ENCODE measurements at places on chromosomes 2 and 18.

DNA sequence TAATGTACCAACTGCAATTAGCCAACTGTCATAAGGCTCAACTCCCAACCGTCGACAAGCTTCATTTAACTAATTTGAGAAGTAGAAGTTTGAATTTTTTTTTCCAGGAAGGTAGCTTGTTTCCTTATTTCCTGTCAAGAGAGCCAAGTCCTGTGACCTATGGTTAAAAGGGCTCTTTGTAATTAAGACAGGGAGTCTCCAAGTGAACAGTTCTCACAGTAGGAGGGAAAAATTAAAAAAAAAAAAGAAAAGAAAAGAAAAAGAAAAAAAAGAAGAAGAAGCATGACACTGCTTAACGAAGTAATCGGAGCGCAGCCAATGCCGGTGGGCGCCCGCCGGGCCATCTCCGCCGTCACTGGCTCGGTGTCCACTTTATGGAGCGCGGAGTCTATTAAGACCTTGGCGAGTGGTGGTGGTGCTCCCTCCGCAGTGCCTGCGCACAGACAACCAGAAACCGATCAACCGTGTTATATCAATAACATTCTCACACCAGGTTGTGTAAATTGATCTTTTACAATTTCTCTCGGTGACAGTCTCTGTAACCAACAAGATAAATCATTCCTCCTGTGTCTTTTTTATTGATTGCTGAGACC, 197.2 kb upstream of the POU3F3 start:
- DNase-seq = no peak
- no peak overlapping the region for H3K4me3 ChIP-seq
- no peaks in the 10 kb centered on the region for H3K36me3 ChIP-seq

GRCh38 chr2:127619203-127619590, 26.8 kb upstream of the GPR17 start:
- no peak for DNase-seq
- H3K27ac ChIP-seq = no peak overlapping the region
- H3K36me3 ChIP-seq = no peaks in the 10 kb centered on the region
- H3K27me3 ChIP-seq = no peaks in the 10 kb centered on the region

- H3K27ac ChIP-seq = no peak overlapping the region
- no peak for DNase-seq
- no peaks in the 10 kb centered on the region for H3K36me3 ChIP-seq
Measured at GRCh38 chr18:78494204-78495085, 485.2 kb upstream of the SALL3 start.

DNA sequence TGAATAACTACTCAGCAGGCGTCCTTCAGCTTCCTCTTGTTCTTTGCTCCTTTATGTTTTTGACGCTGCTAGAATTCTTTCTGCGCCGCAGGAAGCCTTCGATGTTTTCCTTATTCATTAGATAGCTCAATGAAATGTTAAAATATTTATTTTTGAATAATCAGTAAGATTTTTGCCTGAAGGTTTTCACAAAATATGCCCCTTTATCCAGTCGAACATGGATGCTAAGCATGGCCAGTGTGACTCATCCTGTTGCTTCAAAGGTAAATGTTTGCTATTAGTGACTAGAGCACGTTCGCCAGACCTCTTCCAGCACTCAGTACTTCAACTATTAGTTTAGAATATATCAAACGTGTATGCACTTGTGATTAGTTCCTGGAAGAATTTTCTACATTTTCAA, 7.6 kb upstream of the MEIS1 start:
- H3K4me1 ChIP-seq = no peaks in the 10 kb centered on the region
- no peaks in the 10 kb centered on the region for H3K36me3 ChIP-seq
- H3K4me3 ChIP-seq = peak overlapping the region; percentile 55
- no peak for DNase-seq
- H3K27me3 ChIP-seq = no peaks in the 10 kb centered on the region

GRCh38 chr18:42611134-42611533, 504.4 kb downstream of the RIT2 start:
- no peaks in the 10 kb centered on the region for H3K27me3 ChIP-seq
- no peak overlapping the region for H3K27ac ChIP-seq
- no peak overlapping the region for H3K4me3 ChIP-seq
- no peak for DNase-seq

GRCh38 chr2:218202266-218202665, 14.7 kb upstream of the ARPC2 start:
- H3K27ac ChIP-seq = no peak overlapping the region
- H3K4me3 ChIP-seq = no peak overlapping the region
- no peaks in the 10 kb centered on the region for H3K4me1 ChIP-seq
- DNase-seq = no peak

GRCh38 chr18:62523631-62524439, 1.0 kb downstream of the ZCCHC2 start:
- peaks cover 40% of the 10 kb centered on the region for H3K4me1 ChIP-seq
- peak overlapping the region; percentile 95 for H3K4me3 ChIP-seq
- peak overlapping the region; percentile 99 for H3K27ac ChIP-seq
- no peaks in the 10 kb centered on the region for H3K27me3 ChIP-seq
- DNase-seq = peak; percentile 10
- no peaks in the 10 kb centered on the region for H3K36me3 ChIP-seq

DNA sequence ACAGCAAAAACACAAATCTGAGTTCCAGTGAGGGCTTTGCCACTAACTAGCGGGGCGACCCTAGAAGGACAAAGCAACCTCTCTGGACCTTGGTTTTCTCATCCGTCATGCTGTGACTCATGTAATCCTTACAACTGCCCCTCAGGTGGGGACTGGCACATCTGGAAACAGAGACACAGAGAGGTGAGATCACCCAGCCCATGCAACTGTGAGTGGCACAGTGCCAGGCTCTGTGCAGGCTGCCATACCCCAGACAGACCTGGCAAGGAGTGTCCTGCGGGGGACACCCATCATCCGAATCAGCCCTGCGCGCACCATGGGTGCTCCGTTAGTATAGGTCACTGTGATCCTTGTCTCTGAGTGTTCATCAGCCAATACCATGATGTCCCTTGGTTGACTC, 198.3 kb downstream of the SMAD7 start:
- H3K27me3 ChIP-seq = no peaks in the 10 kb centered on the region
- H3K4me3 ChIP-seq = no peak overlapping the region
- H3K27ac ChIP-seq = no peak overlapping the region
- no peak for DNase-seq

- H3K27ac ChIP-seq = no peak overlapping the region
- no peaks in the 10 kb centered on the region for H3K36me3 ChIP-seq
- no peaks in the 10 kb centered on the region for H3K27me3 ChIP-seq
- no peaks in the 10 kb centered on the region for H3K4me1 ChIP-seq
- DNase-seq = no peak
Measured at GRCh38 chr2:48695991-48696390, 59.5 kb downstream of the LHCGR start.

All from esophagus squamous epithelium (tissue), 5 donors.